ENCODE measurements at places on chromosomes 4 and X.
A peak's percentile ranks its signal among the peaks of the same experiment; 100 is the strongest.

DNA sequence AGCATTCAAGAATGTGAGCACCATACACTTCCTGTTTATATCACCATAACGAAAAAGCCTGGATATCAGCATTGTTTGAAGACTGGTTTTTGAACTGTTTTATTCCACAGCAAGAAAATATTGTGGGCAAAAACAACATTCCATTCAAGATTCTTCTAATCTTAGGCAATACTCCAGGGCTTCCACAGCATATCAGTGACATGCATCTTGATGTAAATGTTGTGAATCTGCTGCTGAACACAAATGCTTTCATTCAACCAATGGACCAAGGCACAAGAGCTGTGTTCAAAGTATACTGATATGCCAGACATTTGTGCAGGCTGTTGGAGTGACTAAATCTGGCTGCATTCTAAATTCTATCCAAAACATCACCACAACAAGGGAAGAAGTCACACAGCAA lies 260.1 kb upstream of the ETNPPL start:
- DNase-seq, result no peak

DNA sequence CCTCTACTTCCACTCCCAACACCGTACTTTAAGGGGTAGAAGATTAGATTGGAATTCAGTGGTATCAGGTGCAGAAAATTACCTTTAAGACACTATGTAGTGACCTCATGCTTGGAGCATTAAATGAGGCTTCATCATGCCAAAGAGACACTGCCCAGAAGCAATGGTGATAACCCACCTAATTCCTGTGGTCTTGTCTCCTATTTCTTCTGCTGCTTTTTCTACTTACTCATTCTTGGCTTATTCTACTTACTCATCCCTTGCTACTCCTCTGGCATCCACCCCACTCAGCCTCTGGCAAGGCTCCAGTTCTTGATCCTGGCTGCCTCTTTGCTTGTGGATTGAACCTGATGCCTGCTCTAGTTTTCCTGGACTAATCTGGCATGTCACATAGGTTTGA lies 62.3 kb upstream of the ADAMTS3 start:
- DNase-seq, result peak; percentile 94

- peak; percentile 37 for DNase-seq
Observed at GRCh38 chr4:92303621-92304027, at the start of gene GRID2. GRID2 (plus strand) TSS chr4:92303966.

DNA sequence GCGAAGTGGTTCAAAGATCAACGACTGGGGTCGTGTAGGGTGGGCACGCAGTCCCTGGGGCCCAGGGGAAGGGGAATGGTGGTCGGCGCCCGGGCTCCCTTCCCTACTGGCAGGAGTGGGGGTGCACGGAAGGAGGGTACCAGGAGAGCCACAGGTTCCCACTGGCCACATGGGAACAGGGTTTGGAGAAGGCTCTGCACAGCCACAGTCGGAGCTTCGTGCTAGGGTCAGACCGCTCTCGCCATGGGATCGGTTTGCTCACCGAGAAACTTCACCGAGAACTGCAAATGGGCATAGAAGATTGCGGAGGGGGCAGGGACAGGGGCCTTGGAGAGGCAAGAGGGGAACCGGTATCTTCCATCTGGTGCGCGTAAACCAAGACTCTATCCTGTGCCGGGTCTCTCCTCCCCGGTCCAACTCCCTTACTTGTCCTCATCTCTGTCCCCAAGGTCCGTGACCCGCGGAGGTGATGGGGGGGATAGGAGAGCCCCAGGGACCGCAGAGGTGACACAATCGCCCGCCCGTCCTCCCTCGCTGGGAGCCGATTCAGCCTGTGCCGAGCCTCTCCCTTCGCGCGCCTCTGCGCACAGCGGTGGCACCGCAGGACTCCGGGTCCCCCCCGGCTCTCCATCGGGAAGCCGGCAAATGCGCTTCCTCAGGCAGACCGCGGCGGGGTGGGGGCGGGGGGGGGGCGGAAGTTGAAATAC lies 1.0 kb downstream of the SCD5 start:
- peak; percentile 47 for DNase-seq

DNA sequence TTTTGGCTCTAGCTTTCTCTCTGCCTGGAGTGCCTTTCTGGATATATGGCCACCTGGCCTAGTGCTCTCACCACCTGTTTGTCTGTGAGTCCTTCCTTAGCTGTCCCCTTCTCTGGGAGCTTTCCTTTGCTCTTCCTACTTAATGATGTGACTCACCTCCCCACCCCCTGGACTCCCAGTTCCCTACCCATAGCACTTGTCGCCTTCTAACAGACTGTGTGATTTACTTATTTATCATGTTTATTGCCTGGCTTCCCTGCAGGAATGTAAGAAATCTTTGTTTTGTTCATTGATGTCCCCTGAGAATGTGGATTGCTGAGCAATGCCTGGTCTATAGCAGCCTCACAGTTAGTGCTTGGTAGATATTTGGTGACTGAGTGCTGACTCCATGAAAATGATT lies 18.9 kb downstream of the ADD1 start:
- no peak for DNase-seq

DNA sequence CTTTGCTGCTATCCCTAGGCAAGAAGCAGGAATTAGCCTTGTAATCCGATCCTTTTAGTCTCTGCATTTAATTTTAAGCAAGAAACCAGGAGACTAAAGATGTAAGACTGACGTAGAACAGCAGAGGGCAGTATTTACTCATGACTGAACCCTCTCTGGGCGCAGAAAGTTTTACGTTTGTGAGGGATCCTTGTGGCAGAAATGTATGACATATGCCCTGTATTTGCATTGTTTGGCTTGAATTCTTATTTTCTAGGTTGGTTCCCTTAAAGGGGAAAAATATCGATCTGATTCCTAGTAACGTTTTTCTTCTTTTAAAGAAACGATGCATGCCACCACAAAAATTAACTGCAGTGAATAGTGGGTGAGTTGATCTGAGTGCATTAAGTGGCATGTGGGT lies 1.3 kb upstream of the FAT4 start:
- peak; percentile 49 for DNase-seq

GRCh38 chrX:42664680-42665079 lies 113.3 kb downstream of the PPP1R2C start:
- DNase-seq, result no peak

GRCh38 chr4:83252782-83253405 lies 31.7 kb downstream of the COQ2 start:
- peak; percentile 33 for DNase-seq

GRCh38 chr4:79233820-79234219 lies 92.0 kb downstream of the NAA11 start:
- DNase-seq, result no peak

- peak; percentile 6 for DNase-seq
Observed at GRCh38 chrX:15761564-15762191, 23.6 kb downstream of the CA5B start.

DNA sequence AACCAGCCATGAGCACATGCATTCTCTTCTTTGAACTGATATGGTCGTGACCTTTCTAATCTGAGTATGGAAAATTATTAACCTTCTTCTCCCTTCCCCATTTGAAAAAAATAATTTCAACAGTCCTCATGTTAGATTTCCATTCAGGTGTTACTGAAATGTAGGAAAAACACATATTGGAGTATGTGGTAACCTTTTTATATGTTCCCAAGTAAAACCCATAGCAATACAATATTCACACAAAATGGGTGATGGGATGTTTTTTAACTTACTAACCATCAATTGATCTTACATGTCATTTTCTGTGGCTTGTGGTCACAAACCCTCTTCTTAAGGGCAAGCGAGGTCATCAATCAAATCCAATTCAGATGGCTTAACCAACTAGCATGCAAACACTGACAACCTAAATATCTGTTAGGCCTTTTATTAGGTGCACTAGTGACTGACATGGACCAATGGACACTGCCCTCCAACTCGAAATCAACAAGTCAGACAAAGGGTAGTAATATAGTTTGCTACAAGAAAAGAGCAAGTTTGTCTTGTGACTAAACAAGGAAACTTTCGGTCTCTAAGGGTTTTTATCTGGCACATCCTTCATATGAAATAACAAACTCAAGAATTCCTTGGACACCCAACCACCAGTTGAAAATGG lies 74.3 kb downstream of the CAMK2D start:
- no peak for DNase-seq

- DNase-seq, result no peak
Observed at GRCh38 chr4:630656-631055, 5.3 kb downstream of the PDE6B start.

GRCh38 chr4:75880278-75880677 lies 22.0 kb downstream of the PPEF2 start:
- no peak for DNase-seq

- no peak for DNase-seq
Observed at GRCh38 chrX:22934640-22935039, 65.1 kb upstream of the DDX53 start.

- no peak for DNase-seq
Observed at GRCh38 chrX:120617996-120618630, 11.7 kb downstream of the C1GALT1C1 start.

DNA sequence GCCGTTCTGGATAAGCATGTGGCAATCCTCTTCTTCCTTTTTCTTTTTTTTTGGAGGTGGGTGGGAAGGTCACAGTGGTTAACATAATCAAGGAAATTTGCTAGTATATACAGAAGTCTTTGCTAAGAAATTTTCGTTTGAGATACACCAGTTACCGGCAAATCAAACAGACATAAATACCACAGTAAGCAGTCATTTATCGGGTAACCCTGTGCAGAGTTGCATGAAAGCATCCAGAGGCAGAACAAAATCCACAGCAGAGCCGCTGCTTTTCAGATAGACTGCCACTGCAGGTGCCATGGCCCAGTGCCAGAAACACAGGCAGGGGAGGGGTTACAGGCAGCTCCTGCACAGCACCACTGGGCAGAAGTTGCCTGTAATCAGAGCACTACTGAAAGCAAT lies 179.1 kb upstream of the MAB21L2 start:
- peak; percentile 42 for DNase-seq

GRCh38 chr4:76453232-76453631 lies 18.2 kb downstream of the SHROOM3 start:
- no peak for DNase-seq

DNA sequence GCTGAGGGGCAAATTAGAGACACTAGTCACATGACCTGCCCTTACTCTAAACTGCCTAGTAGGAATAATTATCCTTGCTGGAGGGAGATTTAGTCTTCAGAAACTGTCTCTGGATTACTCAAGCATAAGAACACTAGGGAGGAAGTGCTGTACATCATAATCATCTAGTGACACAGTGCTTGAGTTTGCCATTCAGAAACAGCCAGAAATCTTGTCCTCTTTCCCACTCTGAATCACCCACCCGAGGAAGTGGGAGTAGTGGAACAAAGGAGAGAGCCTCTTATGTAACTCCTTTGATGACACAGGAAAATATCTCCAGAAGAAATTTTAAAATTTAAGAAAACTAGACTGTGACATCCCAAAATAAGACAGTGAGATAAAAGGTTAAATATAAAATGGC lies 69.3 kb upstream of the PCDH19 start:
- DNase-seq, result no peak

- DNase-seq, result no peak
Observed at GRCh38 chr4:7157666-7158065, 34.7 kb upstream of the SORCS2 start.

GRCh38 chrX:45143455-45143854 lies 57.2 kb downstream of the DIPK2B start:
- no peak for DNase-seq

DNA sequence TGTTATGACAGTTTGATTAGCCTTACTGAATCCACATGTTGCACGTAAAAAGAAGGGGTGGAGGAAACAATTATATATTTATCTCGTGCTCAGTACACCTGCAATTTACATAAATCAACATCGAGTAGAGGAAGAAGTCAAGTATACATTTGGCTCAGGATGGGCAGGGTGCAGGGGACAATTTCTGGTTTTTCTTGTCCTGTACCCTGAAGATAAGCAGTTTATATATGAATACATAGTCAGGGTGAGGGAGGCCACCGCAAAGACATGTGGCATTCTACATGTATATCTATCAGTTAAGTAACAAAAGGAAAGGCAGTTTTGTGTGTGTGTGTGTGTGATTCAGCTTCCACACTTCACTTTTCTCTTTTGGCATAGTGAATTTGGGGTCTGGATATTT lies 11.1 kb upstream of the EREG start:
- no peak for DNase-seq

GRCh38 chr4:129600898-129601297 lies 504.9 kb downstream of the C4orf33 start:
- no peak for DNase-seq

DNA sequence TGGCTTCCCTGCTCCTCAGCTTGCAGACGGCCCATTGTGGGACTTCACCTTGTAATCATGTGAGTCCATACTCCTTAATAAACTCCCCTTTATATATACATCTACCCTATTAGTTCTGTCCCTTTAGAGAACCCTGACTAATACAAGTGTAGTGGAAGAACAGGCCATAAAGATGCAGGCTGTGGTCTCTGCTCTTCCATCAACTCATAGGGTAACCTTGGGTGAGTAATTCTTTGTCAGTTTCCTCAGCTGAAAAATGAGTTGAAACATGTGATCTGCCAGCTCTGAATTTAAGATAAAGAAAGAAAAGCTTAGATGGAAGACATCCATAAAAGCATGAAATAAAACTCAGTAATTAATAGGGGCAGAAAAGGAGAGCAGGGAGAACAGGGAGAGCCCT lies 103.6 kb downstream of the ENOX2 start:
- no peak for DNase-seq
